ENCODE measurements at places on chromosomes 4 and X.

DNA sequence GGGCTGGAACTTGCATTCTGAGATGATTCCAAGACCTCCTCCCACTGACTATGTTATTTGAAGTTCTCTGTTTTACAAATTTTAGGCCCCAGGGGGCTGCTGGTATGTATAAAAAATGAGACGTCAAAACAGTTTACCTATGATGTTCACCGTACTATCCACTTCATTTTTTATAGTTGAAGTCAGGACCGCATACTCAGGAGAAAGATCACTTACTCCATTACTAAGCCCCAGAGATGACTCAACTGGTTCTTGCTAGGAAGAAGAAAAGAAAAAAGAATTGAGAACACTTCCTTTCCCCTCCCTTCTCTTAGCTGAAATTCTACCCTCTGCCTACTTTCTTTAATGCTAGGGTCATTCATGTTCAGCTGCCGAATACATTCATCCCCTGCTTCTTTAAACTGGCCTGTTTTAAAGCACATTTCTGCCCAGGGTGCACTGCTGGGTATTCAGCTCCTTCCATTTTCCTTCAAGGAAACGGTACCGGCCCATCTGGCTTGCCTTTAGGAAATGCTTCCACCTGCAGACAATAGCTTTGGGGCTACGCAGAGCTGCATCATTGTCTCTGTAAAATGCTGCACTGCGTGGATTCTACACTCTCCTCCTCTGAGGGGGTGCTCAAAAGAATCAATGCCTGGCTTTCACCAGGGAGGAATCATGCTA, 66.2 kb downstream of the IRF2 start:
- DNase-seq, result peak; percentile 58

- DNase-seq, result no peak
Observed at GRCh38 chr4:74044677-74045076, 6.2 kb upstream of the CXCL3 start.

DNA sequence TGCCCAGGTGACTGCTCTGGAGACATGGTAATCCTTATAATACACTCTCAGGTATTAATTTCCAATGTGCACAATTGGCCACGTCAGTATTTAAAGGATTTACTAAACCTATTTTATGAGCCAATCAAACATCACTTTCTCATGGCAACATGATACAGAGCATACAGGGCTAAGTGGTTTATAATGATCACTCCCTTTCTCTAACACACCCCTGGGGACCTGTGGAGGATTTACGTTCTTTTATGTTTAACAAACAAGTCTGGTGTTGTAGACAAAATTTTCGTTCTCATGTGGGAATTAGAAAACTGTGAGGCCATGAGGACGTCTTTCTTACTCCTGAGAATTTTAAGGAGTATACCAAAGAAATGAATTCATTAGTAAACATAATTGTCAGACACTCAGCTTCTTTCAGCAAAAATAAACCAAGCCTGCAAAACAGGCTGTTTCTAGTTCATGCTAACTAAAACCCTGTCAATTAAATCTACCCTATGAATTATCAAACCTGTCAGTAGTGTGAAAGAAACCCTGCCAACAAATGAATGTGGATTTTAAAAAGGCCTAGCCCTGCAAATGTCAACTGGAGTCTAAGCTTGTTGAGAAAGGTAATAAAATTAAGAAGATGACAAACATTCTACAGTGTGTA, 155.8 kb downstream of the PDGFC start:
- no peak for DNase-seq

DNA sequence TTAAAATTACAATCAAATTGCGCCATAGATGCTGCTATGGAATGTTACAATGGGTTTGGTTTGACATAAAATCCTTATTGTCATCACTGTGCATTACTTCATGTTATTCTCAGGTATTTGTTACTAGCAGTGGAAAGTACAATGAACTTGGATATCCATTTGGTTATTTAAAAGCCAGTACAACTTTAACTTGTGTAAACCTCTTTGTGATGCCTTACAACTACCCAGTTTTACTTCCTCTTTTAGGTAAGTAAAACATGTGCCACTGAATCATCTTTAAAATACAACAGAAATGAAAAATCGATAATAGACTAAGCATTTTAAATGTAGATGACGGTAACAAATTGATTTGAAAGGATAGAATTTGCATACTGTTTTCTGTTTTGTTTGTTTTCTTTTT, 35.6 kb downstream of the INTS6L start:
- DNase-seq, result no peak

DNA sequence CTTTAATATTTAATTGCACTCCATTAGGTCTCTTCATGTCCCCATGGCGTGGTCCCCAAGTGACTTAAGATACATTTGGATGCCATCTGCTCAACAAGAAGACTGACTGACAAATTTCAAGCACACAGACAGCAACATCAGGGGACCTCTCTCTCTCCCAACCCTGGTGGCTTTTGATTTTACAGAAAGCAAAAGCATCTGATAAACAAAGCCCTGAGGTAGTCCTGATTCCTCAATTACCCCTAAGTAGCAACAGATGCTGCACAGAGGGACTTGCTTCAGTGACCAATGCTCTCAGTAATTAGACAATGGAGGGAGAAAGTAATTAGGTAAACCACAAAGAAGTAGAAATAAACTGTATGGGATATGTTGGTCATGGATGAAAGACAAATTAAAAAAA, 426.4 kb downstream of the INPP4B start:
- DNase-seq, result no peak

GRCh38 chr4:113935190-113935589, 44.3 kb downstream of the ARSJ start:
- no peak for DNase-seq

DNA sequence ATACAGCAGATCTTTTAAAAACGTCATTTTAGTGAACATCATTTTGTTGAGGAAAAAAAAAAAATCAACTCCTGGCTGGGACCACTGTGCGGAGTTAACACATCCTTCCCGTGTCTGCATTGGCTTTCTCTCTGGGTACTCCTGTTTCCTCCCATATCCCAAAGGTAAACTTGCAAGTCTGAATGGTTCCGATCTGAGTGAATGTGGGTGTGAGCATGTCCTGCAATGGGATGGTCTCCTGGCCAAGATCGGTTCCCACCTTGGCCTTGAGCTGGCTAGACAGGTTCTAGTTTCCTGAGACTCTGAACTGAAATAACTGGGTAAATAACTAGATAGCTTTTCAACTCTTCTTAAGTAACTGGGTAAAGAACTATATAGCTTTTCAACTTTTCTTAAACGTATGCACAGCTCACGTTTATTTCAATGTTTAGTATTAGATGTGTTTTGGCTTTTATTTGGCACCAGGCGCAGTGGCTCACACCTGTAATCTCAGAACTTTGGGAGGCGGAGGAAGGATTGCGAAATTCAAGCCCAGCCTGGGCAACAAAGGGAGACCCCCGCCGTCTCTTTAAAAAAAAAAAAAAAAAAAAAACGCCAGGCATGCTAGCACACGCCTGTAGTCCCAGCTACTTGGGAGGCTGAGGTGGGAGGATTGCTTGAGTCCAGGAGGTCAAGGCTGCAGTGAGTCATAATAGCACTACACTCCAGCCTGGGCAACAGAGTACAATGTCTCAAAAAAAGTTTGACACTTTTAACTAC, 14.0 kb downstream of the RBMX start:
- DNase-seq, result no peak

DNA sequence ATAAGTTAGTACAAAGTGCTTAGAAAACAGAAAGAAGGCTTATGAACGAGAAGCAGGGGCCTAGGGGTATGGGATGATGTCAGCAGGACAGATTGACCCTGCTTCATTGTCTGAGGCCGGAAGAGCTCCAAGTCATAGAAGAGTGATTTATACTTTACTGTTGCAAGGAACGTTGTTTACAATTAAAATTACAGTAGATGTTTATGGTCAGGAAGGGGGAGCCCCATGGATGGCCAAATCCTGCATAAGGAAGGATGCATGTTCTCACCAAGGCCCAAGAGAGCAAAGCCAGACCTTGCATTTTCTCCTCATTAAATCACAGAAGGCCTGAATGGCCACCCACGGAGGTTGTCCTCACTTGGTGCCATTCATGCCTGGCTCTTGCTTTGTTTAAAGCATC, 115.3 kb downstream of the LDB2 start:
- DNase-seq, result no peak

- DNase-seq, result no peak
Observed at GRCh38 chr4:142728233-142728632, 117.9 kb downstream of the INPP4B start.

GRCh38 chr4:56330691-56331090, 56.6 kb downstream of the AASDH start:
- no peak for DNase-seq

GRCh38 chr4:182062936-182063335, 180.3 kb upstream of the TENM3 start:
- no peak for DNase-seq

DNA sequence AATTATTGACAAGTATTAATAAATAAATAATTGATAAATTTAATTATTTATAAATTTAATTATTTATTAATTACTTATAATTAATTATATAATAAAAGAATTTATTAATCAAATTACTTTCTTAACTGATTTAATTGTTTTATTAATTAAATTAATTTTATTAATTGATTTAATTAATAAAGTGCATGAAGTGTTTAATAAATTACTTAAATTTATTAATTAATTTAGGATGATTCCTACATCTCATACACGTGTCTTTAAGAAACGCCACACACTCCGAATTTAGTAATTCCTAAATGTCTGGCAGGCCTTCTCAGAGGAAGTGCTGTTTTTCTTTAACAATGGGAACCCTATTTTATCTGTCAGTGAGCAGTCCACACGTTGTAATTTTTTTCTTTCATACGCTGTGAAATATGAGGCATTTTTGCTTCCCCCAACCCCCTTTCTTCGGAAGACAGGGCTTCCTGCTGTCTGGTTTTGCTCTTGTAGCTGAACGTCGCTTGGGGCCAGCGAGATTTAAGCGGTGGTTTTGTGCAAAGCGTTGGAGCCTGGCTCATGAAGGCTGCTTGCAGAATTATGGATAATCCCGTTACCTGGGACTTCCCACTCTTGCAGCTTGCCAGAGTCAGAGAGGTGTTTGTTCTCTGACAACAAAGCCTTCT, 46.8 kb downstream of the CRLF2 start:
- DNase-seq, result no peak

DNA sequence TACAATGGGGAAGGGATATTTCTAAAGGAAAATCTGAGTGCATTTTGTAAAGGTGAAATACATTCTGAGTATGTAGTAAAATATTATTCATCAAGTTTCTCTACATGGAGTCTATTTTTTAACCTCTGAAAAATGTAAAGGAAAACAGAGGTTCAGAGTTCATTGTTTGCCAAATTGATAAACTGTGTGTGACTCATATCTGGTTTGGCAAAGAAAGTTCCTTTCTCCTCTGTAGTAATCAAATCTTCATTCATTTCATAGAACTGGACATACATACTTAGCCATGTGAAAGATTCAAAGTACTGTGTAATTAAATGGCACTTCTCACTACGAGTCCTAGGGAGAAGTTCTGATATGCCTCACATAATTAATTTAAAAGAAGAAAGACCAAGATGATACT, 61.6 kb downstream of the HPGD start:
- DNase-seq, result no peak

- DNase-seq, result no peak
Observed at GRCh38 chrX:68072041-68072440, 361.3 kb downstream of the OPHN1 start.

DNA sequence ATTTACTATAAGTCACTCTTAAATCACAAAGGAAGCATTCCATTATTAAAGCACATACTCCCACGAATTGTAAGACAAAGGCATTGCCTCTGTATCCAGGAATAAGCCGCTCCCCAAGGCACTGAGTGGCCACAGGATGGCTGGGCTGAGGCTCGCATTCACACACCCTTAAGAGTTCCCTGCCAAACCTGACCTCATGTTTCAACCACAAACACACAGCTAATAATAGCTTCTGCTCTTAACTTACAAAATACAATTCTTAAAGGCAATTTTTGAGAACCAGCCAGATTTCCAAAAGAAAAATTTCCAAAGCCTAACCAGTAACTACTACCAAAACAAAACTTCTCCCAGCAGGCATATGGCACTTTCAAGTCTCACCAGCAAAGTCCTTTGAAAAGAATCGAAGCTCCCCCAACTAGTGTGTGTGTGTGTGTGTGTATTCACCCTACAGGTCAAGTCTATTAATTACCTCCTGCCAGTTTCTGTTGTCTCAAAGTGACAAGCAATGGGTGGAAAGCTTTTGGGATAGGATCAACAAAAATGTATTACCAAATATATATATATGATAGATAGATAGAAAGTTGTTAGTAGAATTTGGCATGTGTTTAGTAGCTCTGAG, 36.0 kb downstream of the ARHGAP6 start:
- no peak for DNase-seq

- no peak for DNase-seq
Observed at GRCh38 chr4:127151941-127152340, 480.8 kb upstream of the INTU start.

Data from activated CD4-positive, alpha-beta T cell treated with anti-CD3 and anti-CD28 coated beads, Interleukin-2, amount 50 U/mL, for 16 hours (primary cell).